Esophagus squamous epithelium (tissue), 5 donors: ENCODE measurements at places on chromosomes 5 and 9.

- no peak for DNase-seq
Observed at GRCh38 chr9:5375091-5375490, 35.4 kb upstream of the RLN1 start.

DNA sequence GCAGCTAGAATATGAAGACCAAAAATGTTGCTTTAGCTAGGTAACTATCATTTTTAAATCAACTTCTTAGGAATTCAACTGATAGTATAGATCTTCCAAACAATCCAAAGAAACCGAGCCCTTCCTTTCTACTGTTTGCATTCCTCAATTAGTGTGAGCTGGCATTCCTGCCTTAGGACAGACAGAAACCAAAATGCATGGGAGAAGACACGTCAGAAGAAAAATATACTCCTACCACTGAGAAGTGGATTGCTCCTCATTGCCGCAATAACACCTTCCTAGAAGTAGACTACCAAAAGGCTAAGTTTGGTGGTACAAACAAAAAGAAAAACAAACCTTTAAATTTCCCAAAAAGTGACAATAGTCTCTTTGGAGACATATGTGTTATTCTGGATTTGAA lies 440.0 kb downstream of the SEMA5A start:
- DNase-seq = no peak

- DNase-seq = peak; percentile 75
Observed at GRCh38 chr5:154755361-154756008, at the start of gene LARP1. TSS of gene LARP1 (plus strand) at chr5:154755377. CDS start at chr5:154755758, 381 bp downstream.

GRCh38 chr5:167603135-167603534 lies 688.3 kb upstream of the WWC1 start:
- DNase-seq = no peak

GRCh38 chr9:136587944-136588662 lies 42.3 kb upstream of the NOTCH1 start:
- no peak for DNase-seq

DNA sequence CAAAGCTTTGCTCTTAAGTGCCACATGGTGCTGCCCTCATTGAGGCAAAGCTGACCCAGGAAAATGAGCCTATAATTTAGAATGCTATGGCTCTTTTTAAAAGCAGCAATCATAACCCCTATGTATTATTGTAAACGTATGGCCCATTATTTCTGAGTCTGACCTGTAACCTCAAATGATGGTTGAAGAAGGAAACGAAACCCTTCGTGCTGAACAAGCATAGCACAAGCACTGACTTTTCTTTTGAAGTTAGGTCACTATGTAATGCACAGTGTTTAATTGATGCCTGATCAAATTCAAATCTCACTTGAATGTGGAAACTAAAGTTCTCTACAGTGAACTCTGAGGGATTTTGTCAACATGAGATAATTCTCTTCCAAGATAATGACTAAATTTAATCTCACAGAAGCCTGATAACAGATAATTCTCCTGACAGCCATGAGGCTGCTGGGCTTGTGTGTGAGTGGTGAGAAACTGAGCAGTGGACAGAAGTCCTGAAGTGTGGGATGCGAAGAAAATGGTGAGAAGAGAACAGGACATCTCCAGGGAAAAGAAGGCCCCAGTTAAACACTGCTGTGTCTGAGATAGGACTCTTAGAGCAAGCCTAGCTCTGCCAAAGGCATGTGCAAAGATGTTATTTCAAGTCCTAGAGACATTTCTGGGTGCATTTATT lies 226.9 kb downstream of the MAN2A1 start:
- DNase-seq = no peak

DNA sequence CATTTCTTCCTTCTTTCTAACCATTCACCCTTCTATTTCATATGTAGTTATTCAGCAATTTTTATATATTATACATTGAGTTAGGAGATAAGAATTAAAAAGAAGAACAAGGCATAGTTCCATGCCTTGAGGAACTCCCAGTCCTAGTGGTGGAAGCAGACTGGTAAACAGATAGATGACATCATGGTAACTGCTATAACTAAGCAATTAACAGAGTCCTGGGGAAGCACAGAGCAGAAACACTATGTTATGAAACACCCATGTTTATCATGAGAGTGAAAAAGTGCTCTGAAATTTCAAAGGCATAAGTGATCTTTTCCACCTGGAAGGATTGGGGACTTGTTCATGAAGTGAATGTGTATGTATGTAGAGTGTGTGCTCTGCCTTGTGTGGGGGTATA lies 14.6 kb downstream of the PAPPA start:
- DNase-seq = no peak

DNA sequence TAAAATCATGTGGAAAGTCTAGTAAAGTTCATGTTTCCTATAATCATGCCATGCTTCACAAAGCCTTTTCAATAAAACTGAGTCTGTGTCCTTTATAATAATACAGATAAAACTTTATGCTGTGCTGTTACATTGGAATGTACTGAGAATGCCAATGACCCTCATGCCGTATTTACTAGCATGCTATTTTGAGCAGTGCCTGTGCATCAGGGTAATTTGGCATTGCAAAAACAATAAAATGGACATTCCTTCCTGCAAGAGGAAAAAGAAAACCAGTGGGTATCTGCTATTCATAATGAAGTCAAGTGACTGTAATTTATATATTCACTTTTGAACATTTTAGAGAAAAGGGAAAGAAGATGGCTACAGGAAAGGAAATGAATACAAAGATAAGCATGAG lies 159.0 kb downstream of the PBX3 start:
- DNase-seq = no peak
